ENCODE measurements at places on chromosomes 7 and 10.

DNA sequence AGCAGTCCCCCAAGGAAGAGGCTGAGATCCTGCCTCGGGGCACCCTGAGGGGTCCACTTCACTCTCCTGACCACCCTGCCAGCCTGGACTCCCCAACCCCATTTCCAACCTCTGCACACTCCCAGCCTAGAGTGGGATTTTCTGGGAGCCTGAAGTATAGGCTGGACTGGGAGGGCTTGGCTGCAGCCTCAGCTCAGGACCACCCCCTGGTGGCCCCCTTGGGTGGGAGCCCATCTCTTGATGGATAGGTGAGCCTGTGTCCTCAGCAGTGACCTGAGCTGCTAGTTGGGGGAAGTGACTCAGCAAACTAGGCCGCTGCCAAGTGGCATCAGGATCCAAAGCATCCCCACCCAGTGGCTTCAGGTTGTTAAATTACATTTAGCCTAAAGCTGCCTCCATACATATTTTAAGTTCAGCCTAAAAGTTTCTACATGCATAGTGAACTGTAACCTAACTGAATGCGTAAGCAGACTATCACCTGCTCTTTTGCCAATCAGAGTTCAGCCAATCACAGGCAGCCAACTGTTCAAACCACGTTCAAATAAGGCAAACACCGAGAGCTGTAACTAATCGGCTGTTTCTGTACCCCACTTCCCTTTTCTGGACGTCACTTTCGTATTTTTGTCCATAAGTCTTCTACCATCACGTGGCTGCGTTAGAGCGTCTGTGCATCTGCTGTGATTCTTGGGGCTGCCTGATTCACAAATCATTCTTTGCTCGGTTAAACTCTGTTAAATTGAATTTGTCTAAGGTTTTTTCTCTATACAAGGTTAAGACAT lies 144.0 kb downstream of the PLPP4 start:
- no peak for DNase-seq

DNA sequence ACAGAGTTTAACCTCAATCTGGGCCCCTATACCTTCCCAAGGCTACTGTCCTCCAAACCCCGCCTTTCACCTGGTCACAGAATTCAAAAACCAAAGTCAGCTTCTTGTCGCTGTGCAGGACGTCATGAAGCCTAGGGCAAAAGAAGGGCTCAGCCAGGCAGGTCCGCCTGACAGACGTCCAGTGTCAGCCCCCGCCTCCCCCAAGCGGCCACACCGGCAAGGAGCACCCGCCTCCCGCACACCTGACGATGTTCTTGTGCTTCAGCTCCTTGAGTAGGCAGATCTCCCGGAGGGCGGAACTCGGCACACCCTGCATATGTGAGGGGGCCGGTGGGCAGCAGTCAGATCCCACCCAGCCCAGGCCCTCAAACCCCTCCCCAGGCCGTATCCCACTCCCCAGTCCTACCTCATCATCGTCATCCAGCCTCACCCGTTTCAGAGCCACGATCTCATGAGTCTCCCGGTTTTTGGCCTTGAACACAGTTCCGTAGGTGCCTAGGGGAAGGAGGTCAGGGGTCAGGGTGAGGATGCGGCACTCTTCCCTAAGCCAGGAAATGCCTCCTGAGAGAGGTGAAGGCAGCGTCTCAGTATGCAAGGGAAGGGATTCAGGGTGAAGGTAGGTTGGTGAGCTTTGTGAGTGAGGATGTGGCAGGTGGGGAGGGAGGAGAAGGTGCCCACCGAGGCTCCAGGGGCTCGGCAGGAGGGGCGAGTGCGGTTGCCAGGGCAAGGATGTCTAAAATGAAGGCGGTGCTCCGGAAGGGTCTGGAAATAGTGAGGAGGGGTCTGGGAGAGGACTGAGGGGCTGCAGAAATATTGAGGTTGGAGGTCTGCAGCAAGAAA lies 811 bp downstream of the CDK5 start:
- DNase-seq: no peak

DNA sequence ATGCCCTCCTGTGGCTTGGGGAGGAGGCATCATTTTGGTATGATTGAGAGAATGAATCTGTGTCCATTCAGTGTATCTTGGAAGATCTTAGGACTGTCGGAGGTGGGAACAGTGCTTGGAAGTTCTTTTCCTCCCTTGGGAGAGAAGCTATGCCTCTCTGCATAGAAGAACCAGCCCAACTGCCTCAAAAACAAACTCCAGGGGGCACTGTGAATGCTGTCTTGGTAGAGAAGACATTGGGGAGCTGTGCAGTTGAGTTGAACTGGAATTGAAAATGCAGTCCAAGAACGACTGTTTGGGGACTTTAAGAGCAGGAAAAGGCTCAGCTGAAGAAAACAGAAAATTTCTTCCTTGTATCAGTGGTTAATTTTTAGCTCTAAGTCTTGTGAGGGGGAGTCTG lies 4.9 kb upstream of the GJD4 start:
- no peak for DNase-seq

GRCh38 chr7:30727061-30727945 lies 24.6 kb upstream of the INMT start:
- DNase-seq: no peak

DNA sequence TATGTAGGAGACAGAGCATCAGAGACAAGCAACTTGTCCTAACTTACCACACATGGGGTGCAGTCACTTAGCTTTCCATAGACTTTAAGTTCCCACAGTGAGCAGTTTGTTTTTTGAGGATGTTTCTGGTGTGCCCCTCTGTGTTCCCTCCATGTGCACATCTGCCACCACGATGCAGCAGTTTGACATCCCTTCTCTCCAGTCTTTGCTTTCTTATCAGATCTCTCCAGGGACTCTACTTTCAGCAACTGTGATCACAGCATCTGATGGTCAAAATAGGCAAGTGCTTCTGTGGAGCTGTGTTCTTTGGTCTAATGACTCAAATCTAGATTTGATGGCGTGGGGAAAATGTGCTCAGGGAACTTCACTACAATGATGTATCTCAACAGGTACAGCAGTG lies 96.5 kb upstream of the NAMPT start:
- no peak for DNase-seq

- DNase-seq: no peak
Measured at GRCh38 chr10:29802171-29802570, 167.4 kb upstream of the SVIL start.

Measured in esophagus squamous epithelium (tissue), 5 donors.